ENCODE measurements at places on chromosomes 7 and 10.

DNA sequence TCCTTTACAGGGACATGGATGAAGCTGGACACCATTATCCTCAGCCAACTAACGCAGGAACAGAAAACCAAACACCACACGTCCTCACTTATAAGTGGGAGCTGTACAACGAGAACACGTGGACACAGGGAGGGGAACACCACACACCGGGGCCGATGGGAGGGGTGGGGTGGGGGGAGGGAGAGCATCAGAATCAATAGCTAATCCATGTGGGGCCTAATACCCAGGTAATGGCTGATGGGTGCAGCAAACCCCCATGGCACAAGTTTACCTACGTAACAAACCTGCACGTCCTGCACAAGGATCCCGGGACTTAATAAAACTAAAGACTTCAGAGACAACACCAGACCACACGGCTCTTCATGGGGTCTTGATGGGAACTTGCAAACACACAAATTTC, 82.2 kb upstream of the DIP2C start:
- DNase-seq: no peak

DNA sequence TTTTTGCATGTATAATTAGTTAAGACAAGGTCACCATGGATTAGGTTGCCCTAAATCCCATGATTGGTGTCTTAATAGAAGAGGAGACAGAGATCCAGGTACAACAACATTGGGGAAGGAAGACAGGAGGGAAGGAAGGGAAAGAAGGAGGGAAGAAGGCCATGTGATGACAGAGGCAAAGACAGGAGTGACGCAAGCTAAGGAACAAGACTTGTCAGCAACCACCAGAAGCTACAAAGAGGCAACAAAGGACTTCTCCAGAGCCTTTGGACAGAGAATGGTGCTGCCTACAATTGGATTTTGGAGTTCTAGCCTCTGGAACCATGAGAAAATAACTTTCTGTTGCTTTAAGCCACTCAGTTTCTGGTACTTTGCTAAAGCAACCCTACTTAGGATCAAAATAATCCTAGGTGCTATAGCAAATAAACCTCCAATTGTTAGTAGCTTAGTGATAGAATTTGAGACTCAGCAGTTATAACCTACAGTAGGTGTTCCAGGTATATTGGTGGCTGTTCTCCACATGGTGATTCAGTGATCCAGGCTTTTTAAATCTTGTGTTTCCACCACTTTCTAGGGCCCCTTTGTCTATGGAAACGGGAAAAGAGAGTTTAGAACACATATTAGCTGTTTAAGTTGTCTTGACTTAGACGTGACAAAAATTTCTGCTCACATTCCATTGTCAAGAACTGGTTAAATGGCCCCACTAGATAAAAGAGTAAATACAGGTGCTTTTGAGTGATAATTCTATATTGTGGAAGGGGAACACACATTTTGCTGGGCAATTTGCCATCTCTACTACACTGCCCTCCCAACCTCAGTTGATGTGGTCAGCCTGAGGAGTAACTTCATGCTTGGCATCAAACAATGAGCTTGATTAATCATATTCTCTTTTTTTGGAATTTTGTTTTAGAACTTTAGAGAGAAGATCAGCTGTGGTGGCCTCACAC, 70.5 kb upstream of the SP4 start:
- DNase-seq: no peak

GRCh38 chr7:148232784-148233183, 357.8 kb upstream of the C7orf33 start:
- DNase-seq: no peak

- DNase-seq: no peak
These were observed 72.6 kb downstream of the COPG2 start for GRCh38 chr7:130595986-130596385.

DNA sequence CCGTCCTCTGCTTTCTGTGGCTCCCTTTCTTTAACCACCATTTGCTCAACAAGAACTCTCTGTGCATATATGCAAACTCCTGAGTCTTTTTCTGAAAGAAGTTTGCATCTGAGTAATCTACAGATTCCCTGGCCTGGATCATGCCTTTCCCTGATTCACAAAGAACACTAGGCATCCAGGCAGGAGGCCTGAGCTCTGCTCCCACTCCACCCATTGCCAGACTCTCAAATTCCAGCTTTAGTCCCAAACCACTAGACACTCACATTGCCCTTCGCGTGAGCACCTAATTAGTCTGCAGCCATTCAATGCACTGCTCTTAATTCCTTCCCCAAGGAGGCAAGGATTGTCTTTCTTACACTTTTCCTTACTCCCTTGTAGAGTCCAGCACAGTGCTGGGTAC, 60.9 kb downstream of the ABCC2 start:
- no peak for DNase-seq

GRCh38 chr7:46385662-46386309, 464.7 kb upstream of the IGFBP3 start:
- DNase-seq: no peak

DNA sequence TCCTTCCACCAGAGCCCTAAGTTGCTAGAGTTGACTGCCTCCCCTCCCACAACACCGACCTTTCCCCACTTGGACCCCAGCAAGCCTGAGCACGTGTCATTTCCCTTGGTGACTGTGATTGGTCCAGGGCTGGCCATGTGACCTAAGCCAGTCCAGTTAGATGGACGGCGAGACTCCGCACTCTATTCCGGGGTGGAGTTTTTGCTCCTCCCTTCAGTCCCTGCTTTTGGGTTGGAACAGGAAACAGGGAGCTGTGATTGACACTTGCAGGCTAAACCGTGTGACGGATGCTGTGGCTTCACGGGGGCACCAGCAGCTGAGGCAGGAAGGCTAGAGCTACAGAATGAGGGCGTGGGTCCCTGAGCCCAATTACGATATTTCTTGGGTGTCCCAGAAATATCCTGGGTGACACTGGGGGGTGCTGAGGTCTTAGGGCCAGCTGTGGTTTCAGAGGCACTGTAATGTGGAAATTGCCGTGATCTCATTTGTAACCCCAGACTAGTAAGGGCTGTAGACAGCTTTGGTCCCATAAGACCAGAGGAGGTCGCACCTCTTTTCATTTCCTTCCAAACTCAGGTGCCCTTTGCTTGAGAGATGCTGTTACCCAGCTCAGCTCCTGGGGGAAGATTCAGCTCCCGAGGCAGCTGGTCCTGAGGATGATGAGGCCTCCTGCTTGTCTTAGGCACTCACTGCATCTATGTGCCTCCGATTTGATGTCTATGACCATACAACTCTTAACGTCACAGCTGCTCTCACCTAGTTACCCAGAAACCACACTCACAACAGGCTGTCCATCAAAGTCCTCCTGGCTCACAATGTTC, 102.7 kb upstream of the NPTX2 start:
- DNase-seq: no peak

DNA sequence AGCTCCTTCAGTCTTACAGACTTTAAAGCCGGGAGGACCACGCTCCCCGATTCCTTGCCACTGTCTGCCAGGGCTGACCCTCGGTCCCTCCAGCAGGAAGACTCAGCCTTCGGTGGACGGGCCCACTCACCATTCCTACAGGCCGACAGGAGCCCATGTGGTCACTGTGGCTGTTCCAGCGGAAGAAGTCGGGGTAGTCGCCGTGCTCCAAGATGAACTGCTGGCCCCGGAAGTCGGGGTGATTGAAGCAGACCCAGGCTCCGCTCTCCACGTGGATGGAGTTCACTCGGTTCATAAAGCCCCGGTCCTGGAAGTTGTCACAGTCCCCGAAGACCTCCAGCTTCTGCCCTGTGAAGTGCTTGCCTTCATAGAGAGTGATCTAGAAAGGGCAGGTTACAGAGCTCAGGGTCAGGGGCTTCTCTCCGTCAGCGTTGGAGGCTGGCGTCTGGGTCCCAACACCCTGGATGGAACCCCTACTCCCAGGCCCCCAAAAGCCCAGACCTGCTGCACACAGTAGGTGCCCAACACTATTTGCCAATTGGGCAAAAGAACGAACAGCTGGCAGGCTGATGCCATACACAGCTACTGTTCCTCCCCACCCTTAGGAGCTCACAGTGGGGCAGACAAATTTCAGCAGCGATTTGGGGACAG, 1.9 kb downstream of the CRYGN start:
- no peak for DNase-seq

DNA sequence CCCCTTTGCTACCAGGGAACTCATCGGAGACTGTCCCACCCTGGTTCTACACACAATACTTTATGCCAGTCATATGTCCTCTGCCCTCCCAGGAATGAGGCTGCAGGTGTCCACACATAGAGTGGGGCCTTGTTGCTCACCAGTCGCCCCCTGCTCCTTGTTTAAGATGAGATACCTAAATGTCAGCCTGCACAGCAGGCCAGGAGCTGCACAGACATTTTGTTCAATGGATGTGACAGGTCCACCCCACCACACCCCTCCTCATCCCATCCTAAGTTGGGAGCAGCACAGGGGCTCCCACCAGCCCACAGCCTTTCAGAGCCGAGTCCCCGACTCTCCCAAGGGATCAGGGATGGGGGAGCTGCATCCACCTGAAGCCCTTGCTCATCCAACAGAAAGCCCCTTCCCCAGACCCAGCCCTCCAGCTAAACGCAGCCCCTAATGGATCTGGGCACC, 6.2 kb upstream of the GRID1 start:
- no peak for DNase-seq

DNA sequence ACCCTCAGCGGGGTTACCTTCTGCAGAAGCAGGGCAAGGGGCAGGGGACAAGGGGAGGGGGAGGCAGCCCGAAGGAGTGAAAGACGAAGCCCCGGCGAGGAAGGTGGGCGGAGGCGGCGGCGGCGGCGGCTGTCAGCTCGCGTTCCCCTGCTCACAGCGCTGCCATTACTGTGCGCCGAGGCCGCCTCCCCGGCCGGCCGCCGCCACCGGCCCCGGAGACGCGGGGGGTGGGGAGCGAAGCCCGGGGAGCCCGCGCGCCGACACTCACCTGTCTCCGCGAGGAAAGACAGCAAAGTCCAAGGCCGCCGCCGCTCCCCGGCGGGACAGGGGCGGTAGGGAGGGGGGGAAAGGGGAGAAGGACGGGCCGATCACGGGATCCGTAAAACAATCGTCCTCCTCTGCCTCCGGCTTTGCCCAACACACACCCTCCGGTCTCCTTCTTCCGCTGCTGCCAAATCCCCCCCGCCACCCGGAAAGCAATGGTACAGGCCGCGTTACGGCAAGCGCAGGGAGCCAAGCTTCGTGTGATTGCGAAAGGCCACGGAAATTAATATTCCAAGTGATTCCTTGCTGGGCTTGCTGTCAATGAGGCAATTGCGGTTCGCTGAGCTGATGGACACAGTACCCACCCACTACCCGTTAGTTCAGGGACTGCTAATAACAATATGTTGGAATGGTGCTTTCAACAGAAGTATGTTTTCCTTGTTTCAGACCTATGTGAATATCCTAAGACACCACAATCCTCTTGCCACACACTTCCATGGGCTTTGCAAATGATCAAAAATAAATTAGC, at the start of gene CUL2:
Gene CUL2, minus strand, starts transcription at position 180 of the 793 bp plus-strand sequence. CDS start 19,024 bp downstream, outside the sequence.
- peak; percentile 98 for DNase-seq

GRCh38 chr7:55265836-55266642, 99.1 kb upstream of the LANCL2 start:
- DNase-seq: no peak

GRCh38 chr10:101644002-101644401, 51.0 kb downstream of the FBXW4 start:
- no peak for DNase-seq

- DNase-seq: no peak
These were observed 4.1 kb downstream of the HOXA9 start for GRCh38 chr7:27161214-27161720.

DNA sequence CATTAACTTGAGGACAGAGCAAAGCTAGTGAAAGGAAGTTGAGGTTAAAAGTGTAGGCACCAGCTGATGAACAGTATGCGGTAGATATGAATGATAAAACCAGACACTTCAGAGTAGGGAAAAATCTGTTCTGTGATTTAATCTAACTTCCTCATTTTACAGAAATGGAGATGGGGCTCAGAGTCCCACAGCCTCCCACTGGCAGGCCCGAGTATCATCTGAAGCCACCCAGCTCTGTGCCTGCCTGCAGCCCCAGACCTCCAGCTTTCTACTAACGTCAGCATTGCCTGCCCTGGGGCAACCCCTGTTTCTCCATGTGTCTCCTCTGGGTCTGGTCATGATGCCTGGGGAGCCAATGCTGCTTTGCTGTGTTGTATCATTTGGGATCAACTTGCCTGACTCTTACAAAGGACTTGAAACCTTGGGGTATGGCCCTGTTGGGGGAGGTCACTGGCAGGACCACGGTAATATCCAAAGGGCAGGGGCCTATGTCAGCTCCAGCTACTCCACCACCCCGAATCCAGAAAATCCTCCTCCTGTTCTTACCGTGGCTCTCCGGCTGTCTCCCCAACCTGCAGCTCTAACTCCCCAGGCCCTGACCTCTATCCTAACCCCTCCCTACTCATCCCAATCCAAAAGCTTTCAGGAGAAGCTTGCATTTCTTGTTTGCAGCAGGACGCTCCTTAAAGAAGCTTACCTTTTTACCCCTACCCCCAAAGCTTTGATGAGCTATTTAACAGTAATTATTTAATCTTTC, 56.2 kb upstream of the NPY start:
- no peak for DNase-seq

- peak; percentile 71 for DNase-seq
These were observed 8.4 kb downstream of the TRIM24 start for GRCh38 chr7:138468244-138469123.

- no peak for DNase-seq
These were observed 32.9 kb downstream of the NRCAM start for GRCh38 chr7:108423089-108423989.

- DNase-seq: no peak
These were observed 79.4 kb upstream of the C1GALT1 start for GRCh38 chr7:7102906-7103305.

- DNase-seq: no peak
These were observed 12.9 kb downstream of the SEC31B start for GRCh38 chr10:100506596-100507356.

DNA sequence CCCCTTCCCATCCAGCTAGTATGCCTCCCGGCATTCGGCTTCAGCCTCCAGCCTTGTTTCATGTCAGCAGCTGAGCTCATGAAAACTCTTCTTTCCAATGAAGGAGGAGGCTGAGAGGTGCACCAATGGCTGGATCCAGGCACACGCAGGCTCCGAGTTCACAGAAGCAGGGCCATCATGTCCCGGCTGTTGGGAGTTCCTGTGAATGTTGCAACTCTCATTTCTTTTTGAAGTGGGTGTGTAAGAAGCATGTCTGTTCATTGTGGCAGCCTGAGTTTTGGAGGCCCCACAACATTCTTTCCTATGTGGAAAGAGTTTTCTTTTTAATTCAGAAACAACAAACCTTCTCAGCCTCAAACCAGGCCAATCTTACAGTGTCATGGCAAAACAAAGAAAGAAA, 89.7 kb downstream of the PTPRE start:
- DNase-seq: no peak

GRCh38 chr10:17643339-17643754, 604 bp upstream of the STAM start:
- no peak for DNase-seq

Measured in tongue (tissue), 3 donors.